Hepatic stellate cell (primary cell): ENCODE measurements at places on chromosomes 6 and 20.

- DNase-seq = no peak
These were observed 65.9 kb downstream of the RIN2 start for GRCh38 chr20:19823971-19824370.

DNA sequence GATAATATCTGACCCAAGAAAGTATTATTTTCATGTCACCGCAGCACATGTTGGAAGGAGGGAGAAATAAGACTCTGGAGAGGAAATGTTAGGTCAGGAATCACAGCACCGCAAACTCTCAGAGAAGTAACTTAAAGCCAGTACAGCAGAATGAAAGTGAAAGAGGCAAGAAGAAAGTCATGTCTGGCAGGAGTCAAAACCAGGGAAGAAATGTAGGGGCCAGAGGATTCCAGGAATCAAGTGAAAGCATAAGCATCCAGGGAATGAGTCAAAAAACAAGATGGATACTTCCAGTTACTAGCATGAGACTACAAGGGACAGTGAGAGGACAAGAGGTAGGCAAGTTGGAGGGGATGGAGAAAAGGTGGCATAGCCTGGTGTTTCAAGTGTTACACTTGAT lies 80.4 kb downstream of the AK9 start:
- peak; percentile 17 for DNase-seq

- DNase-seq = peak; percentile 11
These were observed 74.7 kb upstream of the NOX3 start for GRCh38 chr6:155530219-155530834.

DNA sequence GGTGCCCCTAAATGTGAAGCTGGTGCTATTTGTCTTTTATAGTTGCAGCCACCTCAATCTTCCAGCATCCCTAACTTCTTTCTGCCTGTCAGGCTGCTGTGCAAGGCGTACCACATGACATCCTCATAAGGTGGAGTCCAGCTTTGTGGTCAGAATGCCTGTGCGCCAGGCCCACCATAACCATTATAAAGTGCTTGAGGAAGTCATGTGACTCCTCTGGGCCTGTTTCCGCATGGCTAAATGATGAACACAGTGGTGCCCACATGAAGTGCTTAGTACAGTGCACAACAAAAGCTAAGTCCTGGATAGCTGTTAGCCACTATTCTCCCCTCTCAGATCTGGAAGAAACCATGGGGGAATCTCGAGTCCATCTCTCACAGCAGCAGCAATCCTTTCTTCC lies 75.6 kb downstream of the INSM1 start:
- DNase-seq = no peak

GRCh38 chr6:84773133-84773430 lies 8.7 kb upstream of the TBX18 start:
- DNase-seq = no peak

- no peak for DNase-seq
These were observed 107.5 kb upstream of the PRSS16 start for GRCh38 chr6:27139756-27140579.

GRCh38 chr20:6075428-6076219 lies 21.8 kb upstream of the LRRN4 start:
- no peak for DNase-seq

- peak; percentile 10 for DNase-seq
These were observed 181.6 kb upstream of the RGS17 start for GRCh38 chr6:153312634-153313033.

- no peak for DNase-seq
These were observed 336.4 kb upstream of the OPRM1 start for GRCh38 chr6:153702671-153703070.

GRCh38 chr6:124792386-124792785 lies 169.9 kb upstream of the RNF217 start:
- no peak for DNase-seq

DNA sequence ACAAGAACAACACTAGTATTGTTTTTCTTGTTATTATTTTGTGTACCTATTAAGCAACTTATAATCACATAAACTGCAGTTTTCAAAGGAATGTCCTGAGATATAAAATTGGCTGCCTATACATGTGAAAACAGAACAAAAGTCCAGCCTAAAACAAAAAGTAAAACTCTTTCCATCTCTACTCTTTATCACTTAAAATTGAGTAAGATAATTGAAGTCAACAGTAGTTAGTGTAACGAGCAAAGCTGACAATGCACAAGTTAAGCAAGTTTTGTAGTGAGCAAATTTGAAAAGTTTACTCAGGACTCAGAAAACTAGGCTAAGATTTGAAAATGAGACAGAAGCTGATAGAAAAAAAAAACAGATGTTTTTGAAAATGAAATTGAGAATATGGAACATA lies 941.4 kb upstream of the MAN1A1 start:
- no peak for DNase-seq

GRCh38 chr20:32522526-32522775 lies 62.7 kb downstream of the NOL4L start:
- no peak for DNase-seq

DNA sequence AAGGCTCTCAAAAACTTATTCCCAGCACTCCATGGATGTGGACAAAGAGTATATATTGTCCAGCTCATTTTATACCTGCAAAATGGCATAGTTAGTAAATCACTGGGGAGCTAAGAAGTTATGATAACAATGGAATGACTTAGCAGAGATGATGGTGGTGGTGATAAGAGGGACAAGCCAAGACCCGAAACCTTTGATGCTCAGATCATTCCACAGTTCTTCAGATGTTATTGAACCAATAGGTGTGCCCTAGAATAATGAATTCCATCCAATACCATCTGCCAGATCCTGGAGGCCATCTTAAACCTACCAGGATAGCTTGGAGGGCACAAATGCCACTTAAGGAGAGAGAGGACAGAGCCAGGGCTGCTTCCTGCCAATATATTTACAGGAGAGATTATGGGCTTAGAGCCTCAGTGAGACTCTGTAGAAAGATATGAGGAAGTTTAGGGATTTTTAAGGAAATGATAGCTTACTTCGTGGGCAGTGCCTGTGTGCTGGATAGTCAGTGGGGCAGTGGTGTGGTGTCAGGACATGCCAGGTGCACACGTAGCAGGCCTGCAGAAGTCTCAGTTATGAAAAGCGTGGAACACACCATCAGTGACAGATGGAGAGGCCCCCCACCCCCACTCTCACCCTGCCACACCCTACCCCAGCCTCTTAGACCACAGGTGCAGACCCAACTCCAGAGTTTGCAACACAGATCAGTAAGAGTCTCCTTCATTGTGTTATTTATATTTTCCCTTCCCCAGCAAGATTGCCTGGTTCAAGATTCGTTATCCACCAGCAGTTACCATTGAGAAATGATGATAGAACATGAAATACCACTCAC lies 209.7 kb upstream of the SUPT3H start:
- no peak for DNase-seq

DNA sequence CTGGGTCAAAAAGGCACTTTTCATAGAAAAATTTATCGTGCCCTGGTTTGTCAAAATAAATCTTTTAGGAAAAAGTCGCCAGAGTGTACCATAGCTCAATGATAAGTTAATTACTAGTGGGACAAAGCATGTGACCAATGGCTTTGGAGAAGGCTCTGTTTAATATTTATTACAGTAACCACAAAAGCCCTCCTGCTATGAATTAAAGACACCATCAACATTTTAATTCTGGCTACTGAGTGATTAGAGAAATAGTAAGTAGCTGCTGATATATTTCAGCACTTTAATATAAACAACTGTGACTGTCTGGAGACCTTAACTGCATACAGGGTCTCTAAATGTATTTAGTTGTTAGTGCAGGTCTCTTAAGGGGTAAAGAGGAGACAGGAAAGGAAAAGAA lies 38.3 kb downstream of the KIF13A start:
- DNase-seq = no peak

- DNase-seq = no peak
These were observed 4.4 kb downstream of the LY86 start for GRCh38 chr6:6592826-6593475.

DNA sequence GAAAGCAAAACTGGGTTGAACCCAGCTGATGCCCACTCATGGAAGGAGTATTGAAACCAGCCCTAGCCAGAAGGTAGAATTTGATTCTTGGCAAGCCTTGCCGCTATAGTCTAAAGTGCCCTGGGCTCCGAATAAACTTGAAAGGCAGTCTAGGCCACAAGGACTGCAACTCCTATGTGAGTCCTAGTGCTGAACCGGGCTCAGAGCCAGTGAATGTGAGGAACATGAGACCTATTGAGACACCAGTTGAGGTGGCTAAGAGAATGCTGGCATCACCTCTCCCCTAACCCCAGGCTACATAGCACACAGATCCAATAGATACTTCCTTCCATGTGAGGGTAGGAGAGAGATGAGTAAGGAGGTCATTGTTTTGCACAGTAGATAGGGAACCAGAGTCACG lies 3.5 kb upstream of the DEFB110 start:
- no peak for DNase-seq

DNA sequence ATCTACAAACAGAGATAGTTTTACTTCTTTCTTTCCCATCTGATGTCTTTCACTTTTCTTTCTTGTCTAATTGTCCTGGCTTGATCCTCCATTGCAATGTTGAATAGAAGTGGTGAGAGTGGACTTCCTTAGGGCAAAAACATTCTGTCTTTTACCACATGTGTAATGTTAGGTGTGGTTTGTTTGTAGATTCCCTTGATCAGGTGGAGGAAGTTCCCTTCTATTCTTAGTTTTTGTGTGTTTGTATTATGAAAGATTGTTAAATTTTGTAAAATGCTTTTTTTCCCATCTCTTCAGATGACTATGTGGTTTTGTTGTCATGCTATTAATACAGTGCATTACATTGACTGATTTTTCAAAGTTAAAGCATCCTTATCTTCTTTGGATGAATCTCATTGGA lies 41.6 kb upstream of the DUSP22 start:
- no peak for DNase-seq

DNA sequence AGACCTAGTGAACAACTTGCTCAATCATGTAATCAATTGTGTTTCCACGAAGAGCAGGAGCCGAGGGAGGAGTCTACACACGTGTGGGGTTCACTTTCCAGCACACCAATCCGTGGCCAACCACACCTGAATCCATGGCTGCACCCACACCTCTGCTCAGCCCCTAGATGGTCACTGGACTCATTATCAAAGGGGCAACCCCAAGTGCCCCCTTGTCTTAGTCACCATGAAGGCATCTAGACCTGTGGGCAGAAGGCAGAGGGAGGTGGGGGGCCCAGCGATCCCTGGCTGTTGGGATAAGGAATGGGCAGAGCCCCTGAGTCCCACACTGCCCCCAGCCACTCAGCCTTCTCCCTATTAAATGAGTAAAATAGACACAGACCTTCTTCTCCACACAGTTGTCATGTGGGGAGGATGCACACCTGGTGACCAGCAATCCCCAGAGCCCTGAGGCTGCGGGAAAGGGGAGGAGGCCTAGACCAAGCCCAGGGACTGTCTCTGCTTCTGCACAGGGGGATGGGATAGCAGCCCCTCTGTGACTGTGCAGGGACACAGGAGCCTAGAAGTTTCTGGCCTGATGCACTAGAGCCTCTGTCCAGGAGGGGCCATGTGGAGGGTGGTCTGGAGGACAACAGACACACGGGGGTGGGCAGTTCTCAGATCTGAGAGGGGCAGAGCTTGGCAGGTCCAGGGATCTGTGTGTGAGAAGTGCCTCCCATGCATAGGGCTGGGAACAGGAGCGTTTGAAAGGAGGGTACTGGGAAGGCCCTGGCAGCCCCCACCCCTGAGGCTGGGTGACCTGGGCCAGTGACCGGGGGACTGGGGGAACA lies 1.9 kb upstream of the RAET1L start:
- DNase-seq = no peak

DNA sequence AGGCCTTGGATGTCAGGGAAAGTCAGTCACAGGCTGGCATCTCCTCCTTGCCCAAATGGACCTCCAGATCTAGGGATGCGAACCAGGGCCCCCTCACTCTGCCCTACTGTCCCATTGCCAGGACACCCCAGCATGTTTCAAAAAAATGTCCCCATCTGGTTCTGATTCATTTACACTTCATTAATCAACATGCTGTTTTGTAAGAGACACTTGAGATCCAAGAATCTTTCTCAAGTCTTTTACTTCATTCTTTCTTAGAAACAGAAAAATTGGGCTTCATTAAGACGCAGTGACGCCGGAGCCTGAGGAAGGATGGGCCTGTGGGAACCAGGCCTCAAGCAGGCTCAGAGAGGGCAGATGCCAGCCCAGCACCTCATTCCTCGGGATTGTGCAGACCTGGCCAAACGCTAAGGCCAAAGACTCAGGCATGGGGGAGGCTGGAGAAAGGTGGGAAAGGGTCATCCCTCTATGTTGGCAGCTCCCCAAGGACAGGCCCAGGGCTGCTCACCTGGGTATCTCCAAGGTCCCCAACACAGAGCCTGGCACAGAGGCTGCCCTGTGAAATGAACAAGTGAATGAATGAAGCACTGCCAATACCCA lies 3.8 kb downstream of the RSPO4 start:
- no peak for DNase-seq

- no peak for DNase-seq
These were observed 8.6 kb downstream of the GJA1 start for GRCh38 chr6:121443971-121444541.

DNA sequence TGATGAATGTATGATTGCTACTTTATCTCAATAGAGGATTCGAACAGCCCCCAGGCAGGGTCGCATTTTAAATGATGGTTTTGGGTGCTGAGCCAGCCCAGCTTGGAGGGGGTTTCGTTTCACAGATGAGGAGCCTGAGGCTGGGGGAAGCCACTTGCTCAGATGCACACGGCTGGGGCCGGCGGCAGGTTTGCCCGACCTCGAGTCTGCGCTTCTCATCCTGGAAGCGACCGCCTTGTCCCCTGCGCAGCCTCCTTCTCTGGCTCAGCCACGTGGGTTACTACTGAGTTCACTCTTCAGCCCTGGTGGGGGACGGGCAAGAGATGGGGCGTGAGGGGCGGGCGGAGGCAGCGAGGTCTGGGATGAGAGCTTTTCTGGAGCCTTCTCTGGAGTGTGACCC lies 25.3 kb downstream of the NTSR1 start:
- no peak for DNase-seq

- DNase-seq = peak; percentile 42
These were observed 4.7 kb downstream of the CITED2 start for GRCh38 chr6:139369568-139370282.
